ENCODE measurements at places on chromosomes 4 and X.
A peak's percentile ranks its signal among the peaks of the same experiment; 100 is the strongest.

- no peak for DNase-seq
Measured at GRCh38 chr4:33940281-33940680, 2304.0 kb downstream of the ARAP2 start.

DNA sequence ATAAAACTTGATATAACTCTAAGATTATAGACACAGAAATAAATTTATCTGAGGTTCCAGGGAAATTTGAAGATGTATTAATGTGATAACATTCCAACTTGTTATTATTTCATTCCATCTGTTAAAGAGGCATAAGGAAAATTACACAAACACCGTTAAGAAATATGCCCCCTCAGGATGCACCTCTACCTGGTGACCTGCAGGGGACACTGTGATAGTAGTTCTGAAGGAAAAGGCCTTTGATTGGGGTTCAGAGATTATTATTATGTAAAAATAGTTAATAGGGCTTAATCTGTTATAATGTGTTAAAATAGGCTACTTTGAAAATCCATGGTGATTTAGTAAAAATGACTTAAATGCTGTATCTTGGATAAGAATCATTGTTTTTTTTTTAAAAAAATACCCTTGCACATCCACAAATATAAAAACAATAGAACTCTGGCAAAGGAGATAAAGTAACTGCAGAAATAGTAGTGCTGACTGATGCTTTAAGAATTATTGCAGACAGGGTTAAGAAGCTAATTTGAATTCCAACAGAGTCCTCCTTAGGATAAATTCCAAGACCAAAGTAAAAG is 6.1 kb upstream of the ABRAXAS1 start:
- DNase-seq, result peak; percentile 48

DNA sequence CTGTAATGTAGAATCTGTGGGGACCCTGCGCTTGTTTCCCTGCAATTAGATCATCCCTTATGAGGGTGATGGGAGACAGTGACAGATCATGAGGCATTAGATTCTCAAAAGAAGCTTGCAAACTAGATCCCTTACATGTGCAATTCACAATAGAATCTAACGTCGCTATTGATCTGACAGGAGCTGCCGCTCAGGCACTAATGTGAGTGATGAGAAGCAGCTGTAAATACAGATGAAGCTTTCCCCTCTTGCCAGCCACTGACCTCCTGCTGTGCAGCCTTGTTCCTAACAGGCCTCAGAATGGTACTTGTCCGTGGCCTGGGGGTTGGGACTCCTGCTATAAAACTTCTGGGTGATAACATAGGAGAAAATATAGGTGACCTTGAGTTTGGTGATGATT is 1076.8 kb downstream of the PDHA2 start:
- DNase-seq, result no peak

- DNase-seq, result no peak
Measured at GRCh38 chr4:1459081-1459721, 53.0 kb upstream of the NKX1-1 start.

DNA sequence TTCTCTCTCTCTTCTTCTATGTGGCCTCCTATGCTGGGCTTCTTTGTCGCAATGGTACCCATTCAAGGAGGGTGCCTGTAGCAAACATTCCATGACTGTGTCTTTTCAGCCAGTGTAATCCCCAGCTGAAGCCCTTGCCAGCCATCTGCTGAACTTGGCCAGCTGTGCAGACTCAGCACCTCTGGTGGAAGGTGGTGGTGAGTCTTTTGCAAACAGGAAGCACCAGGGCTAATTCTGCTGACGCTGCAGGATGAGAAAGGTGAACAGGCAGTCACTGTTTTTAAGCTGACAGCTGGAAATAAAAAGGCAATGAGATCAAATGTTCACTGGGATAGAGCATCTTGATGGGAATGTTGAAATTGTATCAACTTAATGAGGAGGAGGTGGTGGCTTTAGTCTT is 298.7 kb upstream of the CLNK start:
- DNase-seq, result no peak

DNA sequence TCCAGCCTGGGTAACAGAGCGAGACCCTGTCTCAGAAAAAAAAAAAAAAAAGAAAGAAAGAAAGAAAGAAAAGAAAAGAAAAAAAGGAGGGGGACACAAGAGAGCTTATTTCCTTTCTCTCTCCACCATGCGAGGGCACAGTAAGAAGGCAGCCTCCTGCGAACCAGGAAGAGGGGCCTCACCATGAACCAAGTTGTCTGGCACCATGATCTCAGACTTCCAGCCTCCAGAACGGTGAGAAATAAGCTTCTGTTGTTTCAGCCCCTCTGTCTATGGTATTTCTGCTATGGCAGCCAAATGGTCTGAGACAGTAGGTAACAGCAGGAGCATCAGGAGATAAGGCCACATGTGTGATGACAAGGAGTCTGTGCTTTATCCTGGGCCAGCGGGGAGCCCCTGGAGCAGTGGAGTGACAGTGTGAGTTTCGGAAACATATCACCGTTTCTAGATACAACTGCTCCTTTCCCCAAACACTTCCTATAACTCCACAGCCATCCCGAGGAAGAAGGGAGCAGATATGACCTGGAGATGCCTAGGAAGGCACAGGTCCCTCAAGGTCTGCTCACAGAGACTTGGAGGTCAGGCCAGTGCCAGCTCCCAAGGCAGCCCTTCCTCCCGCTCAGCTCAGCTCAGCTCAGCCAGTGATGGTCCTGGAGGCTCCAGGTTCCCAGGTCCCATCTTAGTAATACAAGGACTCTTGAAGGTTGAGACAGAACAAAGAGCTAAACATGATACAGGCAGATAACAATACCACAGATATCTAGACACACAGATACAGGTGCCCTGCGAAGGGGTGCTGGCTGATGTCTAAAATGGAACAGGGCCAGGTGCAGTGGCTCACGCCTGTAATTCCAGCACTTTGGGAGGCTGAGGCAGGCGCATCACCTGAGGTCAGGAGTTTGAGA is 17.7 kb downstream of the JAKMIP1 start:
- no peak for DNase-seq

GRCh38 chr4:66920514-66920913 is 624.8 kb downstream of the CENPC start:
- no peak for DNase-seq

GRCh38 chrX:45824471-45824870 is 623.8 kb upstream of the DIPK2B start:
- DNase-seq, result no peak

DNA sequence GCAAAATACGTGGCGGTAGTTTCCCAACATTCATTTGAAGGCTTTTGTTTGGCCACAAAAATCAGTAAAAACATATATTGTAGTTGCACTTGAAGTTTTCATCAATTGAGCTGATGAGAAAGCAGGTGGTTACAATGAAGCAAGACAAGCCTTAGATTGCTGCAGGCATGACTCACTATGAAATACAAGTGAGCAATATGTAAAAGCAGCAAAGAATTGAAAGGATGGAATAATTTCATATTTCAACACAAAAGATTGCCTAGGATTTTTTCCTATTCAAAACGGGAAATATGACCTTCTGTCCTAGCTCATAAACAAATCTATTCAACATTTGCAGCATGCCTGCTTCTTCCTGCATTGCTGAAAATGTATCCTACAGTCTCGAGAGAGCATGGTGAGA is 190.9 kb upstream of the BANK1 start:
- no peak for DNase-seq

- no peak for DNase-seq
Measured at GRCh38 chr4:5974321-5974720, 43.9 kb downstream of the C4orf50 start.

DNA sequence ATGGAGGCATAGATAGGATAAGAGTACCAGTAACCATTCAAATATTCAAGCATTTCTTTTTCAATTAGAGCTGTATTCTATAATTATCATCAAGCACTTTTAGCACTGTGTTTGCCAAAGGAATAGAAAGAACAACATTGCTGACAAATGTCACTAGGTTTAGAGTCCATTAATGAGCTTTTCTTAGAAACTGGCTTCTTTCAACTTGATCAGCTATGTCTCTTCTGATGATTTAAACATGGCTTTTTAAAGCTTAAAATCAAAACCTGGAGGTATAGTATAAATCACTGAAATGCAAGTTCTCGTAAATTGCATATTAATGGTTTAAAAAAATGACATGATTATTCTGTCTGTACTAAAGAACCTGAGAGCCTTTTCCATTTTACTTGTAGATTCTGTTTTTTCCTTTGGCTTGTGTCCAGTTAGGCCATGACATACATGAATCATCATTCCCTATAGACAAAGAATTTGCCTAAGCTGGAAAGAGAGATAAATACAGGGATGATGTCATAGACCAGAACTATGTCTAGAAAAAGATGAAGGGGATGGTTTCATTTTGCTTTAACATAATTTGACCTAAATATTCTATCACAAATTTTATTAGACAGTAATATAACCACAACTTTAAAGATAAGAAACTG is 340.1 kb upstream of the CTSO start:
- no peak for DNase-seq

- no peak for DNase-seq
Measured at GRCh38 chr4:107115185-107115847, 79.2 kb upstream of the DKK2 start.

DNA sequence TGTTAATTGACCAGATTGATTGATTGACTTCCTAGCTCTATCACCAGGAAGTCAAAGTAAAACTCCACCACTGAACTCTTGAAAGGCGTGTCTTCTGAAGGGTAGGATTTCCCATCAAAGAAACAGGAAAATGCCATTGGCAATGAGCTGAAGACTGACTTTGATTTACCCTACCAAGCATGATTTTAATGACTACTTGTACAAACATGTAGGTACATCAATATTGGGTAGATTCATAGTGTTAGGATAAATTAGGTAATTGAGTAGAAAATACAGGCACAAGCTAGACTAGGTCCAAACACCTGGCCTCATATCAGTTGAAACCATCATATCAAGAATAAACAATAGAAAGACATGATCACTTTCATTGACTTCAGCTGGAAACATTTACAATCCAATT is 53.2 kb upstream of the ATXN3L start:
- DNase-seq, result no peak

GRCh38 chr4:930827-931193 is 1.3 kb downstream of the GAK start:
- no peak for DNase-seq

DNA sequence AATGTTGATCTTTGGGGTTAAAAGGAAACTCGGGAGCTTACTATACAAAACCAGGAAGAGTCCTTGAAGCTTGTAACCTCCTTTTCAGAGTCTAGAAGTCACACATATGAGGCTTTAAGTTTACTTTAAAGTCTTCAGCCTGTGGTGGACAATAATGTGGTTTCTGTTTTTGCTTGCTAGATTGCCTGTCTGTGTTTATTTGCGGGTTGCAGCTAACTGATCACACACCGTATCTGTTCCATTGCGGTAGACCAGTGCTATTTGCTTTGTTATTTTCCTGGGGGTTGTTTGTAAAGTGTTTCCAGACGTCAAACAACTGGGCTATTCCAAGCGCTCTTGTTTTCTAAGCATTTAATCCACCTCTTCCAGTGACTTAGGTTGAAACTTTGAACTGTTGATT is 143.0 kb upstream of the GYPA start:
- DNase-seq, result no peak

- DNase-seq, result no peak
Measured at GRCh38 chrX:43835559-43835958, 46.7 kb downstream of the MAOB start.

DNA sequence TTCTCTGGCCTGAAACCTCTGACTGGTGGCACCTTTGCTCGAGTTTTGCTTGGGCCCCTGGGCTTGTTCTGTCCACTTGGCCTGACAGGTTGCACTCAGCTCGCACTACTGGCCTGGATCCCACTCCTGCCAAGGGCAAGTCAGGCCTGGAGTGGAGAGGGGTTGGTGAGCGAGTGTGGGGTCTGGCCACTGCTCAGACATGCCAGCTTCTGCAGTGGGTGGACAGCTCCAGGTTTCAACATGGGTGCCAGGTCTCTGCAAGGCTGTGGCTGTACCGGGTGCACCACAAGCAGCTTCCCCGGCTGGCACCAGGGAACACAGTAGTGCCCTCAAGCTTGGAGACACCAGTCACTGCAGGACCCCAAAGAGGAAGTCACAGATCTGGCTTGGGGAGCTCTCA is 91.6 kb upstream of the CXorf51A start:
- no peak for DNase-seq

Data from cardiac muscle cell (in vitro differentiated cells and primary cell).